Naive B cell (primary cell): ENCODE measurements at places on chromosomes 7 and 10.

DNA sequence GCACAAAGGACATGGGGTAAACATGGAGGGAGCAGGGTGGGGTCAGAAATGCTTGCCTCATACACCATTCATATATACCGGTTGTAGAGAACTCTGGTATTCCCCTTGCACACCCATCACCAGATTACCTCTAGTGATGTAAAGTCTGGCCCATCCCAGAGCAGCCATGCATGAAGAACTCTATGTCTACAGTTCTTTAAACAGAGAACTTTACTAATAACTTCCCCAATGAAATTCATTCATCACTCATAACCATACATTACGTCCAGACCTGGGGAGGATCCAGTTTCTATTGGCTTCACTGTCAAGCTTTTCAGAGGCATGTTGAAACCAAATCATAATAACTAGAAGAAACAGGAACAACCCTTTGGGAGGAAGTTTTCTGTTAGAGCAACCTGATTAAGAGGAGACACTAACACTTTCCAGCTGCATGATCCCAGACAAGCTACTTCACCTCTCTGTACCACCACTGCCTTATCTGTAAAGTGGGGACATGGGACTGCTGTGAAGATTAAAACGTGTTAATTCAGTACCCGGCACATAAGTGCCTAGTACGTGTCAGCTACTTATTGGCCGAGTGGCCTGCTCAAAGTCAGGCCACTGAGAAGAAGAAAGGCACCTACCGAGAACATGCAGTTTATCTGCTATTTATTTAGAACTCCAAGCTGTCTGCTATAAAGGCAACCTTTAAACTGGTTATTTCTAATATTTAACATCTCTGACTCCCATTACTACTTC, 59.7 kb downstream of the IGF2BP3 start:
- DNase-seq: peak; percentile 81
- H3K36me3 ChIP-seq: peaks cover 9% of the 10 kb centered on the region
- peak overlapping the region; percentile 33 for H3K4me3 ChIP-seq
- peaks cover 19% of the 10 kb centered on the region for H3K4me1 ChIP-seq
- peak overlapping the region; percentile 83 for H3K27ac ChIP-seq

DNA sequence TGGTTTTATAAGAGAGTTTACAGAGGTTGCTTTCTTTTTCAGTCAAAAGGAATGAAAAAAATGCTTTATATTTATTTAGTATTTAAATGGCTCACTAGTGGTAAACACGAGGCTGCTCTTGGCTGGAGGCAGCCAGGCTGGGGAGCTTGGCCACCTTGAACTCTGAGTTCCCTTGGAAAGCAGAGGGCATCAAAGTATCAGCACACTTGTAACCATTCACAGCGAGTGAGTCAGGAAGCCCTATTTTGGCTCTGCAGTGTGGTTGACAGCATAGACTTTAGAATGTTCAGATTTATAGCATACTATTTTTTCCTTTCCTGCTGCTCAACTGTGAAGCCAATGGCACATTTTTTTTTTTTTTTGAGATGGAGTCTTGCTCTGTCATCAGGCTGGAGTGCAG, 51.6 kb downstream of the CYCS start:
- no peak overlapping the region for H3K27ac ChIP-seq
- no peaks in the 10 kb centered on the region for H3K4me1 ChIP-seq
- no peak overlapping the region for H3K4me3 ChIP-seq
- no peak for DNase-seq
- H3K36me3 ChIP-seq: no peaks in the 10 kb centered on the region

DNA sequence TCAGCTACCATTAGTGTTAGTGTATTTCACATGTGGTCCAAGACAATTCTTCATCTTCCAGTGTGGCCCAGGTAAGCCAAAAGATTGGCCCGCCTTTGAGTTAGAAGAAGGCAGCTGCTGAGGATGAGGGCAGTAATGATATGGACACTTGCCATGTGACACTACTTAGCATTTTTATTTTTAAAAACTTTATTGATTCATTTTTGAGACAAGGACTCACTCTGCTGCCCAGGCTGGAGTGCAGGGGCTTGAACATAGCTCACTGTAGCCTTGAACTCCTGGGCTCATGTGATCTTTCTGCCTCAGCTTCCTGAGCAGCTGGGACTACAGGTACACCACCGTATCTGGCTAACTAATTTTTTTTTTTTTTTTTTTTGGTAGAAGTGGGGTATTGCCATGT, 12.3 kb upstream of the ACTR3B start:
- DNase-seq: no peak
- no peak overlapping the region for H3K4me3 ChIP-seq
- H3K27me3 ChIP-seq: peaks cover 5% of the 10 kb centered on the region
- no peak overlapping the region for H3K27ac ChIP-seq
- no peaks in the 10 kb centered on the region for H3K36me3 ChIP-seq
- H3K4me1 ChIP-seq: no peaks in the 10 kb centered on the region

- peak overlapping the region; percentile 7 for H3K27ac ChIP-seq
- no peaks in the 10 kb centered on the region for H3K27me3 ChIP-seq
- H3K4me1 ChIP-seq: peaks cover 34% of the 10 kb centered on the region
- peaks cover 31% of the 10 kb centered on the region for H3K36me3 ChIP-seq
These were observed 255.3 kb downstream of the CELF2 start for GRCh38 chr10:11272915-11273389.
